ENCODE measurements at places on chromosomes 3 and 15.

DNA sequence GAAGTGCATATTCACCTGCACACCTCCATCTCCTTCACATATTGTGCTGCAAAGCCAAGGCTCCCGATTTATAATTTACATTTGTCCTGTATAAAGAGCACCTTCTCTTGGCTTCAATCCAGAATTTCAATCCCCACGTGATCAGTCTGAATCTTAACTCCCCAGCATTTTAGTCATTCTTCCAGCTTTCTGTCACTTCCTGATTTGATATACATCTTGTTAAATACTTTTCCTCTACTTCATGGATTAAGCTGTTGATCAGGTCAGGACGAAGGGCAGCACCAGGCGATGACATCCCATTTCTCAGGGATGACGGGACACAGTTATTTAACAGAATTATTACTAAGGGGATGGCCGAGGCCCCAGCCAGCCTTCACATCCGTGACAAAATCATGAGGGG lies 212.5 kb downstream of the EPHB1 start:
- no peak for DNase-seq

DNA sequence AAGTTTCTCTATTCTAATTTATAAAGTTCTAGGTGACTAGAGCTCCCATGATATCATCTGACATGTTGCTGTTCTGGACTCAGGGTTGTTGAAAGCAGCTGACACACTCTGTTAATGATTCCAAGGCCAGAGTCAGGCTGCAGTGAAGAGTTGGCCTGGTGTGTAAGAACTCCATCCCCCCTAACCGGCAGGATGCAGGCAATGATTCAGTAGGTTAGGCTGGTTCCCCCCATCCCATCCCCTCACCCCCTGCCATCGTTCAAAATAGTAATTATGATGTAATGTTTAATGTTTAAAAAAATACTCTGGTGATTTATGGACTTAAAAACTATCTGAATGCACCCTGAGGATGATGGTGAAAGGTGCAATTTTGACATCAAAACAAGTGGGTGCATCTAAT lies 4.6 kb upstream of the TRIM71 start:
- no peak for DNase-seq

- no peak for DNase-seq
Observed at GRCh38 chr3:115814778-115815380, 191.6 kb downstream of the GAP43 start.

- DNase-seq = no peak
Observed at GRCh38 chr3:56131974-56132590, 336.2 kb downstream of the ERC2 start.

- no peak for DNase-seq
Observed at GRCh38 chr15:74383695-74384565, 16.5 kb upstream of the CYP11A1 start.

DNA sequence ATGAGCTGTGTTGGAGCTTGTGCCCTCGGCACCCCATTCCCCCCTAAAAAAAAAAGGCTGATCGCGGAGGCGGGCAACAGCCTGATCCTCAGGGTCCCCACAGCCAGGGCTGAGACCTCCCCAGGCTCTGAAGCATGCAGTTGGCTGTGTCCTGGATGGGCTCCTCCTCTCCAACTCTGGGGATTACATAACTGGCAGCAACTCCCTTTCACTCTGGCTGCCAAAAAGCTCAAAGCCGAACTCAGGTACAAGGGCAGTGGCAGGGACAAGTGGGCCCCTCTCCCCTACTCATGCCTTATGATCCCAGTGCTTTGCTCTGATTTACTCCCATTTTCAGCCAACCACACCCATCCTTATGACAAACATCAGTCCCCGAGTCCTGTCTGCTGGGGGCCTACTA lies 18.3 kb downstream of the TPRA1 start:
- DNase-seq = no peak

- DNase-seq = no peak
Observed at GRCh38 chr3:196620161-196620604, 19.3 kb upstream of the NRROS start.
